Lower lobe of right lung (tissue), 2 donors: ENCODE measurements at places on chromosomes 16 and 17.
A peak's percentile ranks its signal among the peaks of the same experiment; 100 is the strongest.

DNA sequence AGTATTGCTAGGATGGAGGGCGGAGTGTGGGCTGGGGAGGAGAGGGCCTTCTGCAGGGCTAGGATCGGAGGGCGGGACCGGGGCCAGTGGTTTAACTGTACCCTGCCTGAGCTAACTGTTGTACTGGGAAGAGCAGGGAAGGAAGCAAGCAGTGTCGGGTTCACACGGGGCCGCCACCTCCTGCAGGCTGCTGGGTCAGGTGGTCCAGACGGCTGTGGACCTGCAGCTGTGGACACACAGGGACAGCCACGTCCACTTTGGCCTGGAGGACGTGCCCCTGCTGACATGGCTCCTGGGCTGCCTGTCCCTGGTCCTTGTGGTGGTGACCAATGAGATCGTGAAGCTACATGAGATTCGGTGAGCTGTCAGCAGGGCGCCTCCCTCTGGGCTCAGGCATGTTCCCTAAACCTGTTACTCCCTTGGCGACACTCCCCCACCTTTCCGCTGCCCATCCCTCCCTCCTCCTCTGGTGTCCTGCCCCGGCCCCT, 16.6 kb downstream of the CASKIN2 start:
- H3K27ac ChIP-seq = peak overlapping the region; percentile 56
- H3K27me3 ChIP-seq = no peaks in the 10 kb centered on the region
- H3K36me3 ChIP-seq = peaks cover 89% of the 10 kb centered on the region

DNA sequence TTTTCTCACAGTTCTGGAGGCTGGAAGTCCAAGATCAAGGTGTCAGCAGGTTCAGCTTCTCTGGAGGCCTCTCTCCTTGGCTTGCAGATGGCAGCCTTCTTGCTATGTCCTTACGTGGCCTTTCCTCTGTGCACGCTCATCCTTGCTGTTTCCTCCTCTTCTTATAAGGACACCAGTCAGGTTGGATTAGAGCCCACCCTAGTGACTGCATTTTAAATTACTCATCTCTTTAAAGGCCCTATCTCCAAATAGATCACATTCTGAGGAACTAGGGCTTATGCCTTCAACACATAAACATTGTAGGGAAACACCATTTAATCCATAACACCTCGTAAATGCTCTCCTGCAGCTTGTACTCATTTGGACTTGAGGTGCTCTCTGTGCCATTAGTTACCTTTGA, 36.3 kb downstream of the DHRS7C start:
- H3K4me3 ChIP-seq = no peak overlapping the region
- no peaks in the 10 kb centered on the region for H3K36me3 ChIP-seq
- no peaks in the 10 kb centered on the region for H3K4me1 ChIP-seq
- DNase-seq = no peak
- H3K27ac ChIP-seq = no peak overlapping the region

DNA sequence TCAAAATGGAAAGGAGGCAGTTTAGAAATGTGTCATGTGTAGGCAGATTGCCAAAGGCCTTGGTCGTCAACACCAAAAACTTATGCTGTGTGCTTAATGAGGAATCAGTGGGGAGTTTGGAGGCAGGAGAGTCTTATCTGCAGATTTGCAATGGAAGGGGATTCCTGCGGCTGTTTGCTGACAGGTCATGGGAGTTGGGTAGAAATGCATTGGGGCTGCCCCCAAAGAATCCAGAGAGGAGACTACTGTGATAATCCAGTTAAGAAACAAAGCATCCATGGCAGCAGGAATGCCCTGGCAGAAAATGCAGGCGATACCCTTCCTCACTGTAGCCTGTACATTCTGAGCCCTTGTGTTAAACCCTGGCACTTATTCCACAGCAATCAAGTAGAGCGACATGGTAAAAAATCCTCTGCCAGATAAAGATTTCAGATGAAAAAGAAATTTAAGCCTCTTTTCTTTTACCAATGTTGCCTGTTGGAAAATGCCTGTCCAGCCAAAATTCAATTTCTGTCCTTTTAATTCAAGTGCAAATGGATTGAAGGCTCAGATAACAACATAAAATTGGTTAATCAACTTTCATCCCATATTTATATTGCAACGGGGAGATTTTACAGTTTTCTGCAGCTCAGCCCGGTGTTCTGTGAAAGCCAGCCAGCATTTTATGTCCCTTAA, 491.0 kb upstream of the CDH5 start:
- H3K27me3 ChIP-seq = no peaks in the 10 kb centered on the region
- no peak for DNase-seq
- H3K36me3 ChIP-seq = no peaks in the 10 kb centered on the region
- H3K27ac ChIP-seq = no peak overlapping the region
- no peaks in the 10 kb centered on the region for H3K4me1 ChIP-seq
- H3K4me3 ChIP-seq = no peak overlapping the region

DNA sequence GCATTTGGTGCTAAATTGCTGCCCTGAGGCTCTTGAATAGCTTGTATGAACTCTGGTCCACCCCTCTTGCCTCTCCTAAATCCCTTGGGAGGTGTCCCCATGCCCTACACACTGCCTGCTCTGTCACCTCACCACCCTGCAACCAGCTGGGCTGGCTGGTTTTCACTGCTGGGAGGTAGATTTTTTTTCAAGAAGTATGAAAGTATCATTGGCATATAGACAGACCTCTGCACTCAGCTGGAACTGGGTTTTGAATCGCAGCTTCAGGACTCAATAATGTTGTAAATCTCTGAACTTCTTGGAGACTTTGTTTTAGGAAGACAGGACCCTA, 184.9 kb downstream of the MSI2 start:
- H3K4me1 ChIP-seq = peaks cover 10% of the 10 kb centered on the region
- H3K36me3 ChIP-seq = no peaks in the 10 kb centered on the region
- no peaks in the 10 kb centered on the region for H3K27me3 ChIP-seq
- no peak overlapping the region for H3K27ac ChIP-seq
- no peak for DNase-seq
